ENCODE measurements at places on chromosomes 5 and 9.

- DNase-seq, result no peak
Observed at GRCh38 chr5:136701191-136701590, 335.8 kb upstream of the TRPC7 start.

GRCh38 chr5:95817430-95817829, 5.1 kb downstream of the GLRX start:
- DNase-seq, result peak; percentile 84

GRCh38 chr5:179265514-179266290, 79.6 kb downstream of the ADAMTS2 start:
- DNase-seq, result peak; percentile 98

DNA sequence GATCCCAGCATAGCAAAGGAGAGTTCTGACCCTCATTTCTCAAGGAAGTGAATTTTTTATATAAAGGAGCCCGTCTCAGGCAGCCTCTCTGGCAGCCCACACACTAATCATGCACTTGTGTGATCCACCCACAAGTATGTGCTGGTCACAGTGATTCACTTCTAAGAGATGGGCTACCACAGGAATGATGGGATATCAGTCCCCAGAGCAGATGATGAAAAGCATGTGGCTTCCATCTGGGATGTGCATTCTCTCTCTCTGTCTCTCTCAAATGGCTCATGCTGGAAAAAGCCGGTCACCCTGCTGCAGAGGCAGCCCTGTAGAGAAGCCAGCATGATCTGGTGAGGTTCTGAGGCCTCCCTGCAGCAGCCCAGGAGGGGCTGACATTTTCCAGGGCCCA, 74.2 kb upstream of the ADCY2 start:
- DNase-seq, result peak; percentile 17

DNA sequence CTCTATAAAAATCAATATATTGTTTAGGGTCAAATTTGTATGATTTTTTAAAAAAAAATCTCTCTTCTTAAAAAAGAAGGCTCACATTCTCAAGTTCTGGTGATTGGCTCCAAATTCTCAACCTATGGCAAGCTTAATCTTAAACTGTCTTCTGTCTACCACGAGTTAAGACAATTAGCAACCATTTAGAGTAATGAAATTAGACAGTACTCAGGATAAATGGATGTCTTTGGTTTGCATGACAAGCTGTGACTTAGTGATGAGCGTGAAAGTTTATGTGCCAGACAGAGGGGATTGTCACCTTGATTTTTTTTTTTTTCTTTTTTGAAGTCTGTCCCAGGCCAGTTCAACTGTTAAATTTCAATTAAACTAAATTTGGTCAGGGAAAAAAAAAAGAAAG, 1632.3 kb downstream of the MAT2B start:
- no peak for DNase-seq

DNA sequence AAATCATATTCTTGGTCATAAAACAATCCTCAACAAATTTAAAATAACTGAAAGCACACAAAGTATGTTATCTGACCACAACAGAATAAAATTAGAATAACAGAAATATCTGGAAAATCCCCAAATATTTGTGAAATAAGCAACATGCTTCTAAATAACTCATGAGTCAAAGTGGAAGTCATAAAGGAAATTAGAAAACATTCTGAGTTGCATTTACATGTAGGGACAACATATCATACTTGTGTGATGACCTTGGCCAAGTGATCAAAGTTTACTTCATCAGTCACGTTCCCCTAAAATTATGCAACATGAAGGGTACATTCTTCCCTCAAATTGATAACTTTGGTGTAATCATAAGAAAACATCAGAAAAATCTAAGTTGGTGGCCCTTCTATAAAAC, 64.7 kb downstream of the CSF2 start:
- peak; percentile 56 for DNase-seq

GRCh38 chr5:161230221-161230620, 316.3 kb downstream of the GABRB2 start:
- DNase-seq, result no peak

DNA sequence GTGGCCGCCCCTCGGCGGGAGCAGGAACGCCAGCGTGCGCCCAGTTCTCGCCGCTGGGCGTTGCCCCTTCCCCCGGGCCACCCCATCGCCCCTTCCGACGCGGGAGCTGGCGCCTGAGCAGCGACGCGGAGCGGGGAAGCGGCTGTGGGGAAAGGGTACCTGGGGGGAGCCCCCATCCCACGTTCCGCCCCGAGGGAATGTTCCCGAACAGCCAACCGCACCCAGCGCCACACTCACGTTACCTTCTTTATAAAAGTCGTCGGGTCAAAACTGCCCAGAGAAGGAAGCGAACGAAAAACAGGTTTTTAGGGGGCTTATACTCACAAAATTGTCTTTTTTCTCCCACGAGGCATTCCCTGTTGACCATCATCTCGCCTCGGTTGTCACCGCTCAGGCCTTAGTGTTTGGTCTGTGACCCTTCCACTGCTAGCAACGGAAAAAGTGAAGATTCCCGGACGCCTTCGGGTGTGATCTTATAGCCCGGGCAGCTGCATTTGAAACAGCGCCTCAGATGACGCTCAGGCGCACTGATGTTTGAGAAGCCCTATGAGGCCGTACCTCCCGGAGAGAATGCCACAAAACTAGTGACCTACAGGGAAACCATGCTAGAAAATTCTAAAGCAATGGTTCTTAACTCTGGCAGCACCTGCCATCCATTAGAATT, 475 bp upstream of the GOLM1 start:
- peak; percentile 68 for DNase-seq

DNA sequence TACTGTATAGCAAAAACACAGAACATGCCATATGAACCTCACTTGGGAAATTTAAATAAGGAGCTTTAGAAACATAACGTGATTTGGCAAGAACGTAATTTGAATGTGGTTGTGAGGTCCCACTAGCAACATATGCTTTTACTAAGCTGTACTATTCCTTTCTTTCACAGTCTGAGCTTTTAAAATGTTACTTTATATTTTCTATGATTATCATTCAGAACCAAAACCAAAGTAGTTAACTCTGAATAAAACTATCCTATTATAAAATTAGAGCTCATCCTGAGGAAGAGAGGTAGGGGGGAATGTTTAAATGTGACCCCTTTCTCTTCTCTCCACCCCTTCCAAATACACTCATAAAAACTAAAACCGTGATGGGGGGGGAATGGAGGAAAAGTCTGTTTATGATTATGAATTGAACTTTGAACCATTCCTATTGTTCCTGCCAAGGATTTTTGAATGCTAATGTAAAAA, 435.7 kb downstream of the NFIB start:
- no peak for DNase-seq

DNA sequence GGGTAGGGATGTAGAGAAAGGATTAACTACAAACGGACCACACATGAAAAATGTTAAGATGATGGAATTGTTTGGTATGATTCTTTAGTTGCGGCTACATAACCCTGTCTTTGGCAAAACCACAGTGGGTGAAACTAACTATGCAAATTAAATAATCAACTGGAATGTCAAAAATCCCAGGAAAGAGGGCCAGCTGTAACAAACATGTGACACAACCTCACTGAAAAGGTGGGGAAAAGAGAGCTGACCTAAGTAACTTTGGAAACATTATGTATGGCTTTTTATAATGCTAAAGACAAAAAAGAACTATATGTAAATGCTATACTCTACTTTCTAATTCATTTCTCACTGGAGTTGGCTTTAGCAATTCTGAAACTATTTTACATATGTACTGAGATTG, 252.0 kb downstream of the MRPS30 start:
- DNase-seq, result no peak

- no peak for DNase-seq
Observed at GRCh38 chr5:159811712-159812111, 104.6 kb upstream of the ADRA1B start.

DNA sequence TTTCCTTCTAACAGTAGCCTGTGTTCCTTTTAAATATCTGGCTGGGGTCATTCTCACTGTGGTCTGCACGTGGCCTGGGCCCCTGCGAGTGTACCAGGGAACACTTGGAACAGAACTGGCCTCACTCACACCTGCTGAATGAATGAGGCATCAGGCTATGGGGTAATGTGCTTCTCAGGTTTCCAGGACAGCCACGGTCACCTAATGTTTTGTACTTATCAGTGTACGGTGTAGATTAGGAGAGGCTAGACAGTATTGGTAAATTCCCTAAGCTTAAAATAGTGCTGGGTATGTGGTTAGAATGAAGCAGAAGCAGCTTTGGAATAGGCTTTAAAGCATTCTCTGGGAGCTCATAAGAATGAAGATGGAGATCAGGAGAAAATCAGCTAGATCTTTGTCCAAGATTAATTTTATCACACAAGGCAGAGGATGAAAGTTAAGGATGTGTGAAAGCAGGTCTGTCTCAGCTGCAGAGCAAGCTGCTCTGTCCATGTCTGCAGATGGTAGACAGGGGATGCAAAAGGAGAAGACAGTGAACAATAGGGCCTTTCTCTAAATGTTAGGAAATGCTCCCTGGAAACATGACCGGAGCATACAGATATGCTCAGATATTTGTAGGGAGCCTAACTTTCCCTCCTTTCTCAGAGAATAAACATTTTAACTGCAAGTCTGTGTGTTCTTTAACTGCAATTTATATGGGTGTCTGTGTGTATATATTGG, 267.5 kb downstream of the NR3C1 start:
- DNase-seq, result peak; percentile 36

DNA sequence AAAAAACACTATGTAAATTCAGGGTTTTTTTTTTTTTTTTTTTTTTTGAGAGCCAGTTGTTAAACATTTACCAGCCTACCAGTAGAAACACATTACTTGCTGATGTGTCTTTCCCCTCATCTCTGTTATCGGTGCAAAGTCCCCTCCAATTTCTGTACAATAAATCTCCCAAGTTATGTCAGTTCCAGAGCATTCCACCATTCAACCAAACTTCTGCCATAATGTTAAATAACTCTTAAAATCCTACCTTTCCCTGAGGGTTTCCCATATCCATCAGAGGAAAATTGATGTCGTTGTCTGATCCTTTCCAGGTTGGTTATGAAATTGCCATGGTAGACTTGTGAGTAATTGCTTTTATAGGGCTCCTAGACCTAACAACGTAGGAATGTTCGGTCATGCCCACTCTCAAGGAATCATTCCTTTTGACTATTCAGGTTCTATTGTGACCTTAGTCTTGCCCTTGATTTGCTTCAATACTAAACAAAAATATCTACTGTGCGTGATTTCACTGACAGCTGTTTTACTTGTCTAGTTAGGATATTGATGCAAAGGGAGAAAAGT, 5.6 kb upstream of the PPP2R2B start:
- no peak for DNase-seq

GRCh38 chr5:149682532-149683075, 47.5 kb upstream of the PPARGC1B start:
- DNase-seq, result no peak

- DNase-seq, result no peak
Observed at GRCh38 chr5:148035676-148036075, 28.1 kb upstream of the SPINK5 start.

DNA sequence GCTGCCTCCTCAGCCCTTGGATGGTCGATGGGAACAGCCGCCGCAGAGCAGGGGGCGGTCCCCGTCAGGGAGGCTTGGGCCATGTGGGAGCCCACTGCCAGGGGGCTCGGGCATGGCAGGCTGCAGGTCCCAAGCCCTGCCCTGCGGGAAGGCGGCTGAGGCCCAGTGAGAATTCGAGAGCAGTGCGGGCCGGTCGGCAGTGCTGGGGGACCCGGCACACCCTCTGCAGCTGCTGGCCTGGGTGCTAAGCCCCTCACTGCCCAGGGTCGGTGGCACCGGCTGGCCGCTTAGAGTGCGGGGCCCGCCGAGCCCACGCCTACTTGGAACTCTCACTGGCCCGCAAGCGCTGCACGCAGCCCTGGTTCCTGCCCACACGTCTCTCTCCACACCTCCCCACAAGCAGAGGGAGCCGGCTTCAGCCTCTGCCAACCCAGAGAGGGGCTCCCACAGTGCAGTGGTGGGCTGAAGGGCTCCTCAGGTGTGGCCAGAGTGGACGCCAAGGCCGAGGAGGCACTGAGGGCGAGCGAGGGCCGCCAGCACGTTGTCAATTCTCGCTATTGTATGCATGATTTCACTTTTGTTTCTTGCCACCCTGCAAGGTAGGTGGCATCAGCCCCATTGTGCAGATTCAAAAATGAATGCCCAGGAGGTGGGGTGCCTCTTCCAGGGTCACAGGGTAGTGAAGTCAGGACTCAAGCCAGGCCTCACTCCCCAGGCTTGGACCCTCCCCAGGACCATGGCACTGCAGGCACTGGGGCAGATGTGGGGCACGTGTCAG, 48.6 kb downstream of the COL15A1 start:
- DNase-seq, result no peak

GRCh38 chr5:174205939-174206338, 160.4 kb downstream of the NSG2 start:
- no peak for DNase-seq

DNA sequence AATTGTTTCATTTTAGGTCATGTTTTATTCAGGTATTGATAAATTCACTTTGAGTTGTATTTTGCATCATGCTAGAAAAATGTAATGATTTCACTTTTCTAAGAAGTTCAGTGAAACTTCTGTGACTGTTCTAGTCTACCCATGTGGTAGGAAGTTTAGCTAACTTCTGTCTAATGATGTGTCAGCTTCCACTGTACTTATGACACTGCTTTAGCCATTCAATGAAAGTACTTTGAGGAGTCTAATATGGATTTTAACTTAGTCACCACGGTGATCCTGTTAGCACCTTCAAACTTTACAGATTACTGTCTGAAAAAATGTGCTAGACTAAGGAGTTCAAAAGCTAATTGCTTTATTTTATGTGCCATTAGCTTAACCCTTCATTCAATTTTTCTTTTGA, 1510.5 kb upstream of the CDH9 start:
- DNase-seq, result peak; percentile 54

DNA sequence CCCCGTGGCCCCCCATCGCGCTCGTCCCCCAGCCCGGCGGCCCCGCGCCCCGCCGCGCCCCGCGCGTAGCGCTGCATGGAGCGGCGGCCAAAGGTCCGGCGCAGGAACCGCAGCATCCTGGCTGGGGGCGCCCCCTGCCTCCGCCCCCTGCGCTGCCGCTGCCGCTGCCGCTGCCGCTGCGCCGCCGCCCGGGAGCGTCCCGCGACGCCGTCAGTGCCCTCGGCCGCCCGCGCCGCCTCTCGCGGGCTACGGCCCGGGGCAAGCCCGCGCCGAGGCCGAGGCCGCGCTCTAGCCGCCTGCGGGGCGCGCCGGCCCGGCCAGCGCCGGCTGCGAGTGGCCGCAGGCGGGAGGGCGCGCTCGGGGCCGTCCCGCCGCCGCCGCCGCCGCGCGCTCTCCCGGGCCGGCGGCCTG, 523 bp downstream of the EPB41L4B start:
- no peak for DNase-seq

DNA sequence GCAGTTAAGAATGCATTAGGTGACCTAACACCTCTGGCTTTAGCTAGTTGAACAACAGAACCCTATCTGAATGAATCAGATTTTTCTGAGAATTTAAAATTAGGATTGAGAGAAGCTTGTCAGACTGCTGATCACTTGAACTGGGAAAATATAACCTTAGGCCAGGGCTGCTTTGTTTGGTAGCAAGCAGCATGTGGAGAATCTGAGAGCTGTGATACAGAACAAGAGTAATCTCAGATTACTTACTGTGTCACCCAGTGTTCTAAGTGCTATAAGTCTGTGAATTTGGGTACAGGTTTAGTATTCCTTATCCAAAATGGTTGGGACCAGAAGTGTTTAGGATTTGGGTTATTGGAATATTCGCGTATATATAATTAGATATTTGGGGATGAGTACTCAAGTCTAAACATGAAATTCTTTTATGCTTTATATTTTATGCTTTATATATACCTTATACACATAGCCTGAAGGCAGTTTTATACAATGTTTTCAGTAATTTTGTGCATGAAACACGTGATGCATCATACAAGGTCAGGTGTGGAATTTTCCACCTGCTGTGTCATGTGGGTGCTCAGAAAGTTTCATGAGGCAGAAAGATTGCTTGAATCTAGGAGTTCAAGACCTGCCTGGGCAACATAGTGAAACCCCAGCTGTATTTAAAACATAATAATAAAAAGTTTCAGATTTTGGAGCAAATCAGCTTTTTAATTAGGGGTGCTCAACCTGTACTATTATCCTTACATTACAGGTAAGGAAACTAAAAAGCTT, 8.3 kb upstream of the CHD1 start:
- peak; percentile 17 for DNase-seq
